ENCODE measurements at places on chromosomes 4 and X.

GRCh38 chrX:136773648-136774047 is 7.1 kb downstream of the ARHGEF6 start:
- no peak for DNase-seq

DNA sequence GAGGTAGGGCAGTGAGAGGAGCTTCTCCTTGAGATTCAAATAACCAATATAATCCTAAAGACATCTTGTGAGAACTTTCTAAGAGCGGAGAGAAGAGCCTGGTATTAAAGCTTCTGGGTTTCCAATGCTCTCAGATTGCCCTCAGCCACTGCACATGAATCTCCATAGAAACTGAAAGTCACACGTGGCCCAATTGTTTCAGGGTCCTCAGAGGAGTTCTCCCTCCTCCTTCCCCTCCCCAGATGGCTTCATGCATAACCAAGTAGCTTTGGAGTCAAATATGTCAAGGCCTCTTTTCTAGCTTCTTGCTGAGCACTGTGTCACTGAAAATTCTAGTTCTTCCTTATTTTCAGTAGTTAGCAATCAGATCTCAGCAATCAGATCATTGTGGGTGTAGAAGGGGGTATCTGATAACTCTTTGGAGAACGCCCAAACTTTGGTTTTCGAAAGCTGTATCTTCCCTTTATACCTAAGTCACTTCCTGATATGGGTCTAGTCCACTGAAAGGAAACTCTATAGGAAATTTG is 2.2 kb downstream of the BTK start:
- no peak for DNase-seq

- DNase-seq: no peak
Measured at GRCh38 chr4:700587-701264, 4.9 kb upstream of the PCGF3 start.

GRCh38 chrX:13666836-13667235 is 13.9 kb downstream of the TCEANC start:
- DNase-seq: no peak

GRCh38 chr4:83221897-83222441 is 62.6 kb downstream of the COQ2 start:
- no peak for DNase-seq

DNA sequence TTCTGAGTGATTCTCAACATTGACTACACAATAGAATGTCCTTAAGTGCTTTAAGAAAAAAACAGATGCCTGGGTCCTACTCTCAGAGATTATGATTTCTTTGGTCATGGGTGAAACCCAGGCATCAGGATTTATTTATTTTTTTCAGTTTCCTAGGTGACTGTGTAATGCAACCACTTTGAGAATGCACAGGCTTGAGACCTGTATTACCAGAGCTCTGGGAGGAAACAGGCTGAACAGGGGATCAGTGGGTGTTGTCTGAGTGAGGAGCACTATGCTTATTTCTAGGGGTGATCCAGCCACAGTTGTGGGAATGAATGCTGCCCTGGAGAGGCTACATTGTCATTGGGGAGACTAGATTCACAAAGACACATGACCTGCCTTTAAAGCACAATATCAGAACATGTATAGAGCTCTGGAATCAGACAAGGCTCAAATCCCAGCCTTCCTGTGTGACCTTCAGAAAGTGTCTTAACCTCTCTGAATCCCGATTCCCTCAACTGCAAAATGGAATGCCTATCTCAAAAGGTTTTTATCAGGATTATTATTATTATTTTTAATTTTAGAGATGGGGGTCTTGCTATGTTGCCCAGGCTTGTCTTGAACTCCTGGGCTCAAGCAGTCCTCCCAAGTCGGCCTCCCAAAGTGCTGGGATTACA is 61.6 kb upstream of the PRPS1 start:
- no peak for DNase-seq

- peak; percentile 78 for DNase-seq
Measured at GRCh38 chrX:51395810-51396728, 63.4 kb downstream of the NUDT10 start.

DNA sequence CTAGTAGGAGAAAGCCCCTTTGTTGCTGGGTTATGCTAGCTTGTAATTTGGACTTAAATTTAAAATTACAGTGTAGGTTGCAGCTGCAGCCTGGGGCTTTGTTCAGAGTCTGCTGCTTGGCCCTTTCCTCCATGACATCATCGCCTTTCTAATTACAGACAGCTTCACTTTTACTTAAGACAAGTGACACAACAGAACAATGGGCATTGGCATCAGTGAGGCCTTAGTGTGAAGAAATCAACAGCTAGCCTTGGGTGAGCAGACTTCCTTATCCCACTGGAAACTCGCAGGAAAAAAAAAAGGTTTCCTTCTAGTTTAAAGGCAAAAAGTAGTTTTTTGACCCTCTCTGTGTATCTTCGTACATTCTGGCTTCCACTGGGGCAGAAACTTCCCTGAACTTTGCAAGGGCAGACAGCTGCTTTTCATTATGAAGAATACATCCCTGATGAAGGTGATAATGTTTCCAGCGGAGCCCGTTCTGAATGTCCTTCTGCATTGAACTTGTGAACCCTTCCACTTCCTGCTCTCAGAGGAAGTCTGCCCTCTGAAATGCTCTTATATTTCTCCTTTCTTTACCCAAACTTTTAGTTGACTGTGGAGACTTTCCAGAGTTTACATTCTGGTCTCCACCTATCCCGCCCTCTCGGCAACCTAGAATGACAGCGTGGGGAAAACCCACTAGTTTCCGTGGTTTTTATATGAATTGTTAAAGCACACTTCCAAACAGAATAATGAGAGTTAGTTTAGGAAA is 123.2 kb upstream of the FAM9C start:
- DNase-seq: peak; percentile 62

DNA sequence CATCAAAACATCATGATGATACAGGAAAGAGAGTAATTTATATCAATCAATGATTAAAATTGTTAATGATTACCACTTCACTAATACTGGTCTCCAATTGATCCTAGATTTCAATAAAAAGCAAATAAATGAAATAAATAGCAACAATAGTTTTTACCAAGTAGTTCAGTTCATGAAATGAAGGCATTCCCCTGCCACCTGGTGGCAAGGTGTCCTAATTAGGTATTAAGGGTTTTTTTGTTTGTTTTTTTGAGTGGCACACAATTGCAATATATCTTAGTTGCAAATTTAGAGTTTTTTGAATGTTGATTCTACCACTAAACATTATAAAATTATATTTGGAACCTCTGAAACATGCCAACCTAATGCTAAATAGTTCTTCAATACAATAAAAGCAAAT is 157.4 kb upstream of the PDE5A start:
- DNase-seq: no peak

DNA sequence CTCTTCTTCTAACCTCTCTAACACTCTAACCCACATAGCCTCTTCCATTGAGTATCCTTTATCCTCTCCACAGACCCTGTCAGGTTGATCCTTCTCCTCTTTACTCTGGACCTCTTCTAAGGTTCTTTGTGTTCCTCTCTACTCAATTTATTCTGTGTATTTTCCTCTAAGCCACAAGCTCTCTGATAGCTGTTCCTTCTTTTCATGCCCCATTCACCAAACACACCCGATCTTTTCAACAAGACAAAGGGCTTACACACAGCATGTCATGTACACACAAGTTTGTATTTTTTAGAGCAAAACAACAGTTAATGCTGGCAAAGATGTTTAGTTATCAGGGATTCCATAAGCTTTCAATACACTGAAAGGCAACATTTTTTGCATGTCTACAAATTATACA is 1.9 kb downstream of the SPIN2B start:
- no peak for DNase-seq

DNA sequence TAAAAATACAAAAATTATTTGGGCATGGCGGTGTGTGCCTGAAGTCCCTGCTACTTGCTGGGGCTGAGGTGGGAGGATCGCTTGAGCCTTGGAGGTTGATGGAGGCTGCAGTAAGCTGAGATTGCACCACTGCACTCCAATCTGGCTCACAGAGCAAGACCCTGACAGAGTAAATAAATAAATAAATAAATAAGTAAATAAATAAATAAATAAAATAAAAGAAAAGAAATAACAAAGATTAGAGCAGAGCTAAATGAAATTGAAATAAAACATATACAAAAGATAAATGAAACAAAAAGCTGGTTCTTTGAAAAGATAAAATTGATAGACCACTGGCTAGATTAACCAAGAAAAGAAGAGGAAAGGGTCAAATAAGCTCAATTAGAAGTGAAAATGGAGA is 43.1 kb downstream of the HPGD start:
- DNase-seq: no peak

- no peak for DNase-seq
Measured at GRCh38 chr4:139761461-139761860, 95.8 kb downstream of the MGST2 start.

GRCh38 chr4:62948108-62948507 is 1461.1 kb downstream of the TECRL start:
- DNase-seq: no peak

- DNase-seq: no peak
Measured at GRCh38 chrX:17531500-17531899, 156.5 kb downstream of the NHS start.

DNA sequence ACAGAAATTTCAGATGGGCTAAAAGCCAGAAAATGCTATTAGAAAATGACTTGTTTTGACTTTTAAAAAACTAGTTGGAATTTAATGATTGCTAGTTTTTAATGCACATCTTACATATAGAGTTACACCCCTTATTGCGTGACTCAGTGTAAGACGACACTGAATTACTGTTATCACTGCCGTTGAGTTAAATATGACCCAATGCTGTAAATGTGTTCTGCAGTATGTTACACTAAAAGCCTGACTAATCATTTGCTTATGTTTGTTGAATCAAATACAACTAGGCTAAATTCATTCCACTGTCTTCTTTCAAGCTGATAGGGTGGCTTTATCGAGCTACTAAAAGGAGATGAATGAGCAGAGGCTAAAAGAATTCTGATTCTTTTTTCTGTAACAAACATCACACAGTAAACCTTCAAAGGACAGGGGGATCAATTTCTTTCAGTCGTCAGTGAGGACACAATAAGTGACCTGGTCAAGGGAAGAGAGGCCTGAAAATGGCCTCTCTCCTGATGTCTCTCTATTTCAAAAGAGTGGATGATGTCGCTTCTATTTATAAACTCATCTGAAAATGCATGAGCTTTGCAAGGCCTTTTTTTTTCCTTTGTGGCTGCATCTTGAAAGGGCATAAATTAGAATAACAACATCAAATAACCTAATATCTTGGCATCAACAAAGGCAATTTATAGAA is 142.2 kb upstream of the KCNIP4 start:
- DNase-seq: no peak

DNA sequence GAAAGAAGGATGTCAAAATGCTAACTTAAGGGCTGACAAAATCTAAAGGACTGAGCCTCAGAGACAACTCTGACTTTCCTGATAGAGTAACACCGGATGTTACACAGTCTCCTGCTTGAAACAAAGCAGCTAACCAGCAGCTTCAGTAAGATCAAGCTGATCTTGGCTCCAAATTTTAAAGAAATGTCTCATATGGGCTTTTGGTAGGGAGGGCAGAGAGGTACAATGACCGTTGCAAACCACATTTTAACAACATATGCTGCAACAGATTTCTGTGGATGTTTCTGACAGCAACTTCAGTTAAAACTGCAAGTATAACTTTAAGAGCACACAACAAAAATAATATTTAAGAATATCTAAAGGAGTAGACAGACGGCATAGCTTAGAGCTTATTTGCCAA is 9.1 kb downstream of the RPGR start:
- DNase-seq: no peak
